H1 (cell line): ENCODE measurements at places on chromosomes 5 and 9. TPM values are rescaled to one million over a fixed set of nuclear protein-coding genes. Genes with fewer than 3 reads are reported as not detected.

The RNF183 gene
- not detected in 2 replicates for total RNA-seq

The RORB gene
- 6.5 and 7.1 TPM in 2 replicates for total RNA-seq

The PLK2 gene
- 19.8 and 20.6 TPM in 2 replicates for total RNA-seq

The SIMC1 gene
- 16.6 and 21.2 TPM in 2 replicates for total RNA-seq

The CLINT1 gene
- total RNA-seq, result 84.7 and 85.9 TPM in 2 replicates

The CSF1R gene
- not detected in 2 replicates for total RNA-seq

The CDO1 gene
- total RNA-seq, result 25.4 and 26.1 TPM in 2 replicates

The GRAMD2B gene
- total RNA-seq, result 9.4 and 11.7 TPM in 2 replicates

The HAVCR2 gene
- total RNA-seq, result 0.11 TPM in 1 of 2 replicates, not detected in the other

DNA sequence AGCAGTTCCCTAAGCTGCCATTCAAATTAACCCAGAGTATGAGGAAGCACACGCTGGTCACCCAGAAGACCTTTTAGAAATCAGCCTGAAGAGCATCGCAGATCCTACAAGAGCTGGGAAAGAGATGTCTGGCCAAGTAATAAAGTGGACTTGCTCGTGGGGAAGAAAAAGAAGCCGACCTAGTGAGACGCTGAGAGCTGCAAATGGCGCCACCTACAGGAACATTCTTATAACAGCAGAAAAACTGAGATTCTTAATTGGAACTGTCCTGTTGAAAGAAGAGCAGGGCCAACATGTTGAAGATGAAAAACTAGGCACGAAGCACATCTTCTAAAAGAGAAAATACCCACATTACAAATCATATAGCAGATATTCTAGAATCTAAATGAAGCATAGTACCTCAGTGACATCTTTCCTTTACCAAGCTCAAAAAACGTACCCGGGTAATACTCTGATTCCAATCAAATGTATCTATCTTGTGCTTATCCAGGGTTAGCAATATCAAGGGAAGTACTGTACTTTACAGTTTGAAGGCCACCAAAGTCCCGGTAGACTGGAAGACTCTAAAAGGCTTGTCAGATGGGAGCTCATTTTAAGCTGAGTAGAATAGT is 3.9 kb upstream of the GNAQ start:
- DNase-seq, result no peak

DNA sequence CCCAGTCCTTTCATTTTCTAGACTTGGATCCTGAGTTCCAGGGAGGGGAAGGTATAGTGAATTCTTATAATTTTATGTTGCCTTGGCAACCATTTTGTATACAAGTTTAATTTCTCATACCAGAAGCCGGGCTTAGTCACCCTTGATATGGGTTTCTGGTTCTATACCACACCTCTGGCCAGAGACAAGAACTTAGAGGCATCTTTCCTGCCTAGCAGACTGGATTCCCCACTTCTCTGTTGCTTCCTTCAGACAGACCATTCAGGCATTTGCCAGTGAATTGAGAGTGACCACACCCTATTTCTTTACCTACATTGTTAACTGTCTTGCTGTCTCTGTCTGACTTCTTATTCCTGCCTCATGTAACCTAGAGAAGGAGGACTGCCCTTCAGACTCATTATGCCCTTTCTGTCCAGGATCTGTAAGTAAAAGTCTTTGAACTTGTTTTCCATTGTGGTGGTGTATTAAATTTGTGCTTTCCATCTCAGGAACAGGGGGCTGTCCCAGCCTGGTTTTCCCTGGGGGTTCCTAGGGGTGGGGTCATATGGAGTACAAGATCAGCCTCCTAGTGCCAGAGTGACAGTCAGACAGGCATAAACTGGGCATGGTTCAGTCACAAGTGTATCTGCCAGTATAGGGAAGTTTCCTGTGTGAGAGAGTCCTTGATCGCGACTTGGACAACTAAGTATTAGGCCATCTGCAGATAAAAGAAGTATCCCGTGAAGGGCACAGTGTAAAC is 27.4 kb downstream of the TNFSF8 start:
- DNase-seq, result no peak

DNA sequence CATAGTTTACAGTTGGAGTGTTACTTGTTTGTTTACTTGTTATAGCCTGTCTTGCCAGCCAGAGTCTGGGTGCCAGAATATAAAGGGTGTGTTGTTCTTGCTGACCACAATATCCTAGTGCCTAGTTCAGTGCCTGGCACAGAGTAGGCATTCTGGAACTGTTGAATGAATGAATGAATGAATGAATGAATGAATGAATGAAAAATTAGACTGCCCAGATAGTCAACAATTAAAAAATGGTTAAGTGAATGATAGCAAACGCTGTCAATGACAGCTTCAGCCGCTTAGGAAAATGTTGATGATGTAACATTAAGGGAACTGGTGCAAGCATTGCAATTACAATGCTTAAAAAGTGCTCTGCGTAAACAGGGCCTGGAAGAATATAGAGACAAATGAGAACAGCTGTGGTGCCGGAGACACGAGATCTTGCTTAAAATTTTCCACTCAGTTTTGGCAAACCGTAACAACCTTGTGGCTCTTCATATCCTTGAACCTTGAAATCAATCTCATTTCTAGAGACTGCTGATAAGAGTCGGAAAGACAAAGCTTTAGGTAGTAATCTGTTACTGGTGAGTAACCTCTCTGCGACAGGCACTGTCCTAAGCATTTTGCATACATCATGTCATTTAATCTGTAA is 4.7 kb upstream of the TTLL11 start:
- DNase-seq, result no peak

DNA sequence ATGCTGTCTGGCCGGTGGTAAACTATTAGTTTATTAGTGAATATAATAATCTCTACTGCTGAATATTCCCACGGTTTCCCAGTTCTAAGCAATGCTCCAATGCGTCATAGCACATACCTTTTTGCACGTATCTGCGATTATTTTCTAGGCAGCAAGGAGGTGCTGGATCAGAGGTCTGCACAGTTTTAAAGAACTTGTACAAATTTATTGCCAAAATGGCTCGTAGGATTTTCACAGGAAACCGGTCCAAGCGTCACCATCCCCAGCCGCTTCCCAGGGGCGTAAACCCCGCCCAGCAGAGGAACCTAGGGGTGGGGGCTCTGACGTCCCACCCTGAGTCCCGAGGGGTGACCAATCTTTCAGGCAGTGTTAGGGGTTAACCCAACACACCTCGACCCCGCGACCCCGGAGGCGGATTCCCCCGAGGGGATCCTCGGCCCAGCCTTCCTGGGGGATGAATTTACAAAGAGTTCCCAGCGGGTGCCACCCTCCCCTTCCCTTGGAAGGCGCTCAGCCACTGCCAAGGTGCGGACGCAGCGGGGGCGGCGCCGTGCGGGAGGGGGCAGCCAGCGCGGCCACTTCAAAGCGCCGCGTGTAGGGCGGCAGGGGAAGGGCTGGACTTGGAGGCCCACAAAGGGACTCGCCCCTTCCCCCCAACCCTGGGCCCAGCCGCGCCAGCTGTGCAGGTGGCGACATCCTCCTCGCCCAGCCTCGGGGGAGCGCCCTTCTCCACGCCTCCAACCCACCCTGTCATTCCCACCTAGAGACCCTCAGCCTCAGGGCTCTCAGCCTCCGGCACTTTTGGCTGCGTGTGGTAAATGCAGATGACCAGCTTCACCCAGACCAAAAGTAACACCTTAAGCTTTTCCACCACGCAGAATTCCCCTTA is 43.5 kb upstream of the TCF7 start:
- DNase-seq, result no peak

DNA sequence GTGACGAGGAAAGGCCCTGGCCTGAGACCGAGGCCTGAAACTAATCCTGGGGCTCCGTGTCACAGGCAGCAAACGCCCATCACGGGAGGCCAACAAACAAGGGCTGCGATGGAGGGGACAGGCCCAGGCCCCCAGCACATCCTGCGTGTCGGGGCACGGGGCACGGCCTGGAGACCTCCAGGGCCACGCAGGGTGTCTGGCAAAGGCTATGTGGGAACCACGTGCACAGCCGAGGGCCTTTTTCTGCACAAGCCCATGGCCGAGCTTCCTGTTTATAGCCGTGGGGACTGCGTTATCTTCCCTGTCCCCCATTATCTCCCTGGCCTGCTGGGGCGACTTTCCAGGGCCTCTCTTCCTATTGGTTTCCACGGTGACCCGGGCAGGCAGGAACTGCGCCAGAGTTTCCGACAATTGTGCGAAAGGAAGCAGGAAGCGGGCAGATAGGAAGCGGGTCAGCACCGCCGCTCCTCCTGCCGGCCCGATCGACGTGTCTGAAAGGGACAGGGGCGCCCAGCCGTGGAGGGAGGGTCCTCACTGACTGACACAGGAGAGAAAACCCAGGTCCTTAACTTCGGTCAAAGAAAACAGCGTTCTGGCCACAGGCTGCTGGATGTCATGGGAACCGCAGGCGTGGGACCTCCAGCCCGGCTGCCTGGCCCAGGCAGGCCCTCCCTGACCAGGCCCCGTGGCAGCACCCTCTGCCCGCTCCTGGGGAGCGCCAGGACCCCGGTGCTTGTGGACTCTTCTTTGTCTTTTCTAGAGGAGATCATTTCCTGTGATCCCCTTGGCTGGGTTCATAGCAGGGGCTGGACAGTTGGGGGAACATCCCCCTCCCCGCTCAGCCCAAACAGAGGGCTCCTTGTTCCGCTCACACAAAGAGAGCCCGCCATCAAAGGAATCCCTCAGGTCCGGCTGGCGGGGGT is 29.1 kb upstream of the SEC16A start:
- DNase-seq, result no peak

DNA sequence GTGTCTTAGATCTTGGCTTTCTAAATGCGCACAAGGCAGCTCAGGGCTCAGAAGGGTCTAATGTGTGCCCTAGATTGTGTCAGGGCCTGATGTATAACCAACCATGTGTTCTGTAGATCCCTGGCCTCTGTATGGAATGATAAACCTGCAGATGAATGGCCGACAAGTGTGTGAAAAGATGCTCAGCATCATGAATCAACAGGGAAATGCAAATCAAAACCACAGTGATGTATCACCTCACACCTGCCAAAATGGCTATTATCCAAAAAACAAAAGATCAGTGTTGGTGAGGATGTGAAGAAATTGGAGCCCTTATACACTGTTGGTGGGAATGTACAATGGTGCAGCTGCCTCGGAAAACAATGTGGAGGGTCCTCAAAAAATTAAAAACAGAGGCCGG is 489.8 kb downstream of the SEMA5A start:
- no peak for DNase-seq

DNA sequence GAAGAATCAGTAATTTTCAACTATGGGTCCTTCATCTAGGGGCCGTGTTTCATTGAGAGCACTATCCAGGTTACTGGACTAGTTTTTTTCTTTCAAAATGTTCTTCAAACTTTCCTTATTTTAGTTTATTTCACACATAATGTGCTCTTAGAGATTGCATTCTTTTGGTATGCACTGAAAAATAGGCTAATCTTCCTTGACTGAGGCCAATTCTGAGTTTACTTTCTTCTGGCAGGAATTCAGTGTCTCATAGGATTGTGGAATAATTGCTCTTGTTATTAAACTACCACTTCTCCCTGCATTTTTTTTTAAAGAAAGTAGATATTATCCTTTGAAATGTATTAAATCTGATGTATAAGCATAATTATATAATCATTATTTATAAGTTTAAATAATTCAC is 624.5 kb downstream of the RAB3C start:
- no peak for DNase-seq

DNA sequence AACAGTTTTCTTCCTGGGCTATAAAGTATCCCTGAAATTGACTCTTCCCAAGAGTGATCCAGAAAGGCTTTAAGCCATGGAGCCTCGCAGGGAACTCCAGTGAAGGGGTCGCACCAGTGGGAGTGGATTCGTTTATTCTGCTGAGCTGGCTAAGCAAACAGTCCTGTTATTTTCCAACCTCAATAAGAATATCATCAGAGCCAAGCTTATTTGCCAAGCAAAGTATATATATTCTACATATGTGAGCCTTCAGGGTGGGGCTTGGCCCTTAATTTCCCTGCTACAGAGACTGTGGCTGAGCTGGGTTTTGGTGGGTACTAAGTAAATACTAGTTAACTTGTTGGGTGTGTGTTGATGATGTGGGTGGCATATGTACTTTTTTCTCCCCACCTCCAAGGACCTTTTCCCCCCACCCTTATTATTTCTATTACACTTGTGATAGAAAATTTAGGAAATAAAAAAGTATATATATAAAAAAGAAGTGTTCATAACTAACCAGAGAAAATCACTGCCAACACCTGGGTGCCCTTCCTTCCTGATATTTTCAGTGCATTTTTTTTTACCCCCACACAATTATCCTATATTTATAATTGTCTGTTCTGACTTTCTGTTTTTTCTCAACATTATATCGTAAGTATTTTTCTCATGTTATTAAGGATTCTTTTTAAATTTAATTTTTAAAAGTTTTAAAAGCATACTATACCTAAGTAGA is 5.3 kb downstream of the GSN start:
- DNase-seq, result no peak

GRCh38 chr5:134510970-134511795 is 14.3 kb upstream of the JADE2 start:
- peak; percentile 58 for DNase-seq

DNA sequence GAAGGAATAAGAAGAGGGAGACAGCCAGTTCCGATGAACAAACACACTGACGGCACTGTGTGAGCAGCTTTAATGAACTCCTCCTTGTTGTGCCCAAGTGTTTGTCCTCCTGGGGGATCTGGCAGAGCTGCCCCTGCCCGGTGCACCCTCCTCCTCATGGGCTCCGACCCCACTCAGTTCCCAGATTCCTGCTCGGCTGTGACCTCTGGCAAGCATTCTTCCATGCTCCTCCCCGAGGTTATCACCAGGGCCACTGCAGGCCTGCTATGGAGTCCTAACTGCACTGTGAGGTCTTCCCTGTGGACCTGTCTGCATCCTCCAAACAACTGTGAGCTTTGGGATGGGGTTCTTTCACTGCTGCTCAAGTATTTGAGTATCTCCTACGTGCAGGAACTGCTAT is 142.2 kb downstream of the DCP2 start:
- no peak for DNase-seq

DNA sequence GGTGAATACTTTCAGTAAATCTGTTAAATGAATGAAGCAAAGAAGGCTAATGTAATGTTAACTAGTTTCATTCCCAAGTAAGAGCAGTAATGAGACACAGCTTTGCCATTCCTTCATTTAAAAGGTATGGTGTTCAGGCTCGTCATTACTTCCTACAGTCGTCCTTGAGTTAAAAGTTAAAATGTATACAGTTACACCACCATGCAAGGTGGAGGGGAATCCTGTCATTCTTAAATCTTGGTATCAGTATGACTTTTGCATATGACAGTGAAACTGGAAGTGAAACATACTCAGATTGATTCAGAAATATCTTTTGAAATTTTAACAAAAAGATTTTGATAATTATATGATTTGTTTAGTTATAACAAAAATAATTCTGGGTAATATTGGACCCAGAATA is 25.9 kb downstream of the MTRR start:
- no peak for DNase-seq

GRCh38 chr9:134598884-134599245 is 42.7 kb upstream of the COL5A1 start:
- DNase-seq, result no peak

DNA sequence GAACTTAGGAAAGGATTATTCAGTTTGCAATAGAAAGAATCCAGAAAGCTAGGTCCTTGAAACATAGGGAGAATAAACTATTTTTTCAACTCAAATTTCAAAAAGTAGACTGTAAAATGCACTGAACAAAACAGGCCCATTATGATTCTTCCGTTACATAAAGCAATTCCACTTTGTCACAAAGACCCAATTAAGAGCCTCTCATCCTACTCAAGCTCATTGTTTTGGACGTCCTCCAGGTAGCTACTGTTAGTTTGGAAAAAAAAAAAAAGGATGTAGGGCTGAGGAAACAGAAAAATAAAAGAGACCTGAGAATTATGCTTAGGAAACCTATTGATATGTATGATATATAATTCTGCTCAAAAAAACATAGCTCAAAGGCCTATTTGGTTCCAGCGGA is 74.0 kb downstream of the DIRAS2 start:
- DNase-seq, result no peak
